ENCODE measurements at places on chromosomes 7 and 10. TPM values are rescaled to one million over a fixed set of nuclear protein-coding genes. Genes with fewer than 3 reads are reported as not detected.

GRCh38 chr7:149846436-149847046 is 8.4 kb downstream of the ZNF862 start:
- DNase-seq, result no peak

DNA sequence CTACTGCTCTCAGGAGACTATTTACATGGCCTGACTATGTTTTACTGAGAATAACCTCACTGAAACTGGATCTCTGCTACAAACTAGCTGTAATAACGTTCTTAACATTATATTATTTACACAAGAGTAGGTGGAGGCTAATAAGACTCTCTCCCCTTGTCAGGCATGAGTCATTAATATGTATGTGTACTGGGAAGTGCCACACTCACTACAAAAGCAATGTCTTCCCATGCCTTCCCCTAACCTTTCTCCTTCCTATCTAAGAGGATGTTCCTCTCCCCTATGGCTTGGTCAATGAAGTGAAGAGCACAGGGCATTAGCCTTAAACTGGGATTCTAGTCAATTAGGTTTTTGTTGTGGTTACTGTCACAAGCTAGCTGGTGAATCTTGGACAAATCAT is 147.9 kb downstream of the DGKB start:
- DNase-seq, result no peak

DNA sequence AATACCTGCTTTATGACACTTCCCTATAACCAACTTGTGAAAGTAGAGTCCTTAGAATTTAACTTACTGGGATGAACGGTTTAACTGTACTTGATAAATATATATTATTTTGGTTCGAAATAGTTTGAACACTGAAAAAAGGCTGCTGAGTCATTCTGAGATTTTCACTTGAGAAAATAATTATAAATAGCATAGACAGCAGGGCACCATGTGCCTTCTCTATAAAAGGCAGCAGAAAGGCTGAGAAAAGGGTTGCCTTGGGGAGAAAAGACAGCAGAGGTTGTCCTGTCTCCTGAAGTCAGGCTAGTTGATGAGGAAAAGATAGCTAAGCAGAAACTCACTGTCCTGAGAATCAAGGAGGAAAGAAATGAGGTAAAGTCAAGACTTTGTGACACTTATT is 92.4 kb downstream of the CTTNBP2 start:
- no peak for DNase-seq

Gene SLC16A9
- total RNA-seq, result not detected

Gene CNPY4
- total RNA-seq, result 51.5 TPM
